CD8-positive, alpha-beta memory T cell (primary cell): ENCODE measurements at places on chromosomes 5 and 9.
A peak's percentile ranks its signal among the peaks of the same experiment; 100 is the strongest.

DNA sequence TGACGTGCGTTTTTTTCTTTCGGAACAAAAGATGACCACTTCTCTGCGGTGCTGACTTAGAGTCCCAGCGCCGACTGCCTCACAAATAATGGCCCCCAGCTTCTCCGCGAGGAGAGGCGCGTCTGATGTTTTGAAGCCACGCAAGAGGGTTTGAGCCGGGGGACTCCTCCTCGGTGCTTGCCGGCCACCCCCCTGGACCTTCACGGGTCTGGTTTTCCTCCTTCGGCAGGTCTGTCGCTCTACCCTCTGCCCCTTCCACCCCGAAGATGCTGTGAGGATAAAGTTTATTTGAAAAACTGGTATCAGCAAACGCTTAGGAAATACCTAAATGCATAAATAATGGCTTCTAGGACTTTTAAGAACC lies 584 bp downstream of the USP20 start:
- DNase-seq: no peak
- peak overlapping the region; percentile 93 for H3K27ac ChIP-seq
- no peaks in the 10 kb centered on the region for H3K27me3 ChIP-seq
- H3K4me3 ChIP-seq: peak overlapping the region; percentile 80

GRCh38 chr9:15501179-15501578 lies 9.6 kb downstream of the PSIP1 start:
- no peak overlapping the region for H3K27ac ChIP-seq
- peaks cover 31% of the 10 kb centered on the region for H3K4me1 ChIP-seq
- no peak for DNase-seq
- no peak overlapping the region for H3K4me3 ChIP-seq
- peaks cover 12% of the 10 kb centered on the region for H3K36me3 ChIP-seq
- no peaks in the 10 kb centered on the region for H3K27me3 ChIP-seq

GRCh38 chr5:1392801-1393565 lies 48.1 kb upstream of the CLPTM1L start:
- H3K27ac ChIP-seq: no peak overlapping the region
- DNase-seq: no peak
- no peaks in the 10 kb centered on the region for H3K4me1 ChIP-seq
- peaks cover 17% of the 10 kb centered on the region for H3K27me3 ChIP-seq
- no peak overlapping the region for H3K4me3 ChIP-seq

GRCh38 chr5:66329078-66329477 lies 185.0 kb downstream of the SREK1 start:
- H3K4me1 ChIP-seq: no peaks in the 10 kb centered on the region
- no peaks in the 10 kb centered on the region for H3K36me3 ChIP-seq
- no peak for DNase-seq
- H3K4me3 ChIP-seq: no peak overlapping the region
- no peak overlapping the region for H3K27ac ChIP-seq

DNA sequence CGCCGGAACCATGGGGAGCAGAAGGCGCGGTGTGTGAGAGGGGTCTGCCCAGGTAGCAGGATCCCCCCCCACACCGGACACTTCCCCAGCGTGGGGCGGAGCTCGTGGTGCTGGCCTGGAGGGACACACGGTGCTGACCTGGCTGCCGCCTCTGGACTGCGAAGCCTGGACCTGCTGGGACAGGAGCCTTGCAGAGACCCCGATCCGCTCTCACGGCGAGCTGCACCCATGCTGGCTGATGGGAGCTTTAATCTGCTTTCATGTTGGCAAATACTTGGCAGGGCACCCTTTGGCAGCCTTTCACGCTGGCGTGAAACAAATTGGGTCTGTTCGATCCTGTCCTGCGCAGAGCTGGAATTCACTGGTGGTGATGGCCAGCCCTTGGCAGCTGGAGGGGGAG lies 7.4 kb downstream of the NKD2 start:
- H3K27ac ChIP-seq: no peak overlapping the region
- peak; percentile 45 for DNase-seq
- H3K4me3 ChIP-seq: no peak overlapping the region
- no peaks in the 10 kb centered on the region for H3K4me1 ChIP-seq

DNA sequence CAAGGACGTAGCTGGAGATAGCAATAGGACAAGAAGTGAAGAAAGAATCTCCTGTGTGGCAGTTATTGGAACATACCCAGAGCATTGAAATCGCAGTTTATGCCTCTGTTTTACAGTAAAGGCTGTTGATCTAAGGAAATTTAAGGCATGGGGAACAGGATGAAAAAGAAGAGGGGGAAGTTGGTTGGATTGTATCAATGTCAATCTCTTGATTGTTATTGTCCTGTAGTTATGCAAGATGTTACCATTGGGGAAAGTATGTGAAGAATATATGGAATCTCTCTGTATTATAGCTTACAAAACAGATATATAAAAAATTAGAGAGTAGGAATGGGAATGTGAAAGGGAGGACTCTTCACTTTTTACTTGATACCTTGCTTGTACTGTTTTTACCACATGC lies 195.6 kb upstream of the NREP start:
- DNase-seq: no peak
- no peaks in the 10 kb centered on the region for H3K4me1 ChIP-seq
- no peak overlapping the region for H3K27ac ChIP-seq
- no peaks in the 10 kb centered on the region for H3K36me3 ChIP-seq
- no peak overlapping the region for H3K4me3 ChIP-seq

- no peaks in the 10 kb centered on the region for H3K27me3 ChIP-seq
- H3K4me1 ChIP-seq: peaks cover 4% of the 10 kb centered on the region
- no peak overlapping the region for H3K27ac ChIP-seq
- H3K36me3 ChIP-seq: no peaks in the 10 kb centered on the region
Measured at GRCh38 chr5:138726848-138727247, 26.4 kb upstream of the CTNNA1 start.

- peaks cover 87% of the 10 kb centered on the region for H3K27me3 ChIP-seq
- H3K4me3 ChIP-seq: no peak within 1 kb of the TSS
- H3K4me1 ChIP-seq: peaks cover 39% of the 10 kb centered on the region
- no peak within 1 kb of the TSS for H3K27ac ChIP-seq
- DNase-seq: peak; percentile 32
- H3K36me3 ChIP-seq: no peaks in the 10 kb centered on the region
Measured at GRCh38 chr5:55226934-55227663, at the start of gene MCIDAS. TSS of gene MCIDAS (minus strand) at chr5:55227315. CDS start at chr5:55227138, 177 bp downstream.

GRCh38 chr5:158714049-158714643 lies 385.6 kb downstream of the EBF1 start:
- H3K4me1 ChIP-seq: no peaks in the 10 kb centered on the region
- no peaks in the 10 kb centered on the region for H3K36me3 ChIP-seq
- H3K4me3 ChIP-seq: no peak overlapping the region
- no peaks in the 10 kb centered on the region for H3K27me3 ChIP-seq
- H3K27ac ChIP-seq: no peak overlapping the region
- DNase-seq: no peak

DNA sequence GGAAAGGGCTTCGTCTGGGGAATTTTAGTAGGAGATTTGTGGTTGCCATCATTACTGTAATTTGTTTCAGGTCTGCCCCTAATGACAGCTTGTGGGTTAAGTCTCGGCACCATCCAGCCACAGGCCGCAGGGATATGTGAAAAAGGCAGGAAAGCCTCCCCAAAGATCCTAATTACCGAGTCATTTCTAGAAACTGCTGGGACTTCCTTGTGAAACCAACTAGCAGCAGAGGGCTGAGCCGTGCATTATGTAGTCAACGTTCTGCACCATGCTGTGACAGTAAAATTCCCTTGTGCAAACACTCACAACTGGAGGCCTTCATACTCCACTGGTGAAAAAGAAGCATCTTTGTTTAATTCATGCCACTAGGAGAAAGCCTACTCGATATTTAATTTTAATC lies 230.3 kb downstream of the MPDZ start:
- no peak for DNase-seq
- H3K27me3 ChIP-seq: no peaks in the 10 kb centered on the region
- no peak overlapping the region for H3K4me3 ChIP-seq
- H3K4me1 ChIP-seq: no peaks in the 10 kb centered on the region

- H3K4me1 ChIP-seq: peaks cover 5% of the 10 kb centered on the region
- H3K27ac ChIP-seq: no peak overlapping the region
- DNase-seq: no peak
- H3K4me3 ChIP-seq: peak overlapping the region; percentile 92
Measured at GRCh38 chr9:6702707-6703106, 55.1 kb upstream of the KDM4C start.

DNA sequence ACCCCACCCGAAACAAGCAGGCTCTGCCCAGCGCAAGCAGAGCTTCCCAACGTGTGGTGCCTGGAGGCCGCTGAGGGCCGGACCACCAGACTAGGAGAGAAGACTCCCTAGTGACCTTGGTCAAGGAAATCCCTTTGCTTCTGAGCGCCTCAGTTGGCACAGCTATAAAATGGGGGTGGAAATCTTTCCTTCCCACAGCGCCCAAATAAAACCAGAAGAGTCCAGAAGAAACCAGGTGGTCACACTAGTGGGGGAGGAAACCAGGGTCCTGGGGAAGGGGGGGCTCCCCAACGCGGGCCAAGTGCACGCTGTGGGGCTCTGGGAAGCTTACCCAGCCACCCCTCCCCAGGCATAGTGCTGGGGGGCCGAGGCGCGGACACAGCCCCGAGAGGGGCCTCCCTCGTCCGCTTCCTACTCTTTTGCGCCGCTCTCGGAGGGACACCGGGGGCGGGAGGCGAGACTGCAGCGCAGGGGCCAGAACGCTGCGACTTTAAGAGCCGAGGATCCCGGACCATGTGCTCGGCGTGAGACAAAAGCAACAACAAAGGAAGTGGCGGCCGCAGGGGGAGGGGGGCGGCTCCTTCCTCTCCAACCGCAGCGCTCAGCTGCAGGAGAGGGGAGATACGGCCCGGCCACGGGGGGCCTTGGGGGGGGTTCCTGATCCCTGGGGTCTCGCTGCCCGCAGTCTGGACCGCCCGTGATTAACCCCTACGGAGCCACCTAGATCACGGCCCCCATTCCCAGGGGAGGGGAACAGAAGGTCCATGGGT lies 885 bp downstream of the RNF44 start:
- H3K4me1 ChIP-seq: peaks cover 76% of the 10 kb centered on the region
- peak overlapping the region; percentile 100 for H3K27ac ChIP-seq
- peaks cover 8% of the 10 kb centered on the region for H3K36me3 ChIP-seq
- peak overlapping the region; percentile 99 for H3K4me3 ChIP-seq

GRCh38 chr5:135369952-135370351 lies 29.1 kb downstream of the MACROH2A1 start:
- H3K4me3 ChIP-seq: no peak overlapping the region
- H3K4me1 ChIP-seq: peaks cover 16% of the 10 kb centered on the region
- no peak for DNase-seq
- H3K27ac ChIP-seq: no peak overlapping the region

DNA sequence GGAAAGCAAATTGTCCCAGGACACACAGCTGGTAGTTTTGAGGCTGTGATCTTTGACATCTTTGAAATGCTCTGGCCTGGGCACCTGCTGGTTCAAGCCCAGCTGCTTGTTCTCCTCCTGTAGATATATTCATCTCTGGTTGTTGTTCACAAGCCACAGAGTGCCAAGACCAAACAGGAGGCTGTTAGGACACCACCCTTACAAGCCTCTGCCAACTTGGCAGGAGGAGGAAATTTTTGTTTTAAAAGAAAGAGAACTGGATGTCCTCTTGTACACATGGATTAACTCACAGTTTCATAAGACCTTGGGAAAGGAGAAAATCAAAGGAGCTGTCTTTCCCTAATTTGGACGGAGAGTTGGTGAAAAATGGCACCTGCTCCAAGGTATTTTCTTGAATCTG lies 8.5 kb upstream of the ZFP62 start:
- no peak for DNase-seq
- H3K4me1 ChIP-seq: no peaks in the 10 kb centered on the region
- H3K4me3 ChIP-seq: no peak overlapping the region
- no peaks in the 10 kb centered on the region for H3K27me3 ChIP-seq
- H3K27ac ChIP-seq: no peak overlapping the region

DNA sequence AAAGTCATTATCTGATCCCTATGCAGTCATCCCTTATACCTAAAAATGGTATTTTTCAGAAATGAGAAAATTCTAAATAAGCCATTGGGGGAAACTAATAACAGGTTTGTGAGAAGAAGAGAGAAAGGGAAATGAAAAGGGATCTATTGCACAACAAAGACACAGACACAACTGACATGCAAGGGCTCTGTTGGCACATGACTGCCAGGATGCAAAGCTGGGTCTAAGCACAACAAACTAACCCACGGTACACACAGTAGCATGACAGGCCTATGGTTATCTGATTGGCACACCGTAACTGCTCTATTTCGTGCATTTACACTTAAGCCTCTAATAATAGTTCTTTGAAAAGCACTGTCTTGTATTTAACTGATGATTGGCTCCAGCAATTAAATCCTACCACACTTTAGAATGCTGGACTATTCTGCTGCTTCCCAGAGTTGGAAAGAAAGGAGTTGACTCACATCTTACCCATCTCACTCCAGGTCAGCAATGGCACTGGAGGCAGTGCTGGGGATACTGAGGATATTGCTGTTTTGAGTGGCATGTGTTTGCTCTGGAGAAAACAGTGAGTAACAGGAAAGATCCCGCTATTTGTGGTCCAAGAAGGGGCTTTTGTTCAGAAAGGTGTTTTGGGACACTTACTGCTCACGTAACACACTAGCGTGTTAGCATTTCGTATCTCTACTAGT lies 328.3 kb downstream of the GLIS3 start:
- no peak for DNase-seq
- H3K4me1 ChIP-seq: no peaks in the 10 kb centered on the region
- H3K27ac ChIP-seq: no peak overlapping the region
- no peak overlapping the region for H3K4me3 ChIP-seq

GRCh38 chr9:4762108-4762885 lies 21.3 kb upstream of the AK3 start:
- H3K27me3 ChIP-seq: no peaks in the 10 kb centered on the region
- no peaks in the 10 kb centered on the region for H3K4me1 ChIP-seq
- no peak overlapping the region for H3K27ac ChIP-seq
- H3K36me3 ChIP-seq: no peaks in the 10 kb centered on the region
- DNase-seq: peak; percentile 71

DNA sequence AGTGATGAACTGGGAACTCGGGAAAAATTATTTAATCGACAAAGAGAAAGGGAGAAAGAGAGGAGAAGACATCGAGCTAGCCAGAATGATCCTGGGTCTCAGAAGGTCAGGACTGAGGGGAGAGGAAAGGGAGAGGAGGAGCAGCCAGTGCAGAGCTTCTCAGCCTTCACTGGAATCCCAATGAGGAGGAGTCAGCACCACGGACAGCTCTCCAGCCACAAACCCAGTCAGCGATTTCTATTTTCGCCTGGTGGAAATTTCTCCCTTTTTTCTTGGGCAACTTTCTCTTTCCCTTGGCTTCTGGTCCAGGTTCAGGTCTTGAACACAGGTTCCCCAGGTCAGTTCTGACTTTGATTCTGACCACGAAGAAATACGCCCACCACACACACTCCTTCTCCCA lies 1.6 kb upstream of the BRINP1 start:
- H3K4me3 ChIP-seq: no peak overlapping the region
- H3K36me3 ChIP-seq: no peaks in the 10 kb centered on the region
- H3K27ac ChIP-seq: no peak overlapping the region
- no peaks in the 10 kb centered on the region for H3K27me3 ChIP-seq

- DNase-seq: no peak
- no peaks in the 10 kb centered on the region for H3K27me3 ChIP-seq
- H3K4me3 ChIP-seq: peak overlapping the region; percentile 12
- H3K36me3 ChIP-seq: no peaks in the 10 kb centered on the region
Measured at GRCh38 chr9:91150998-91151717, 210.6 kb downstream of the AUH start.

- DNase-seq: no peak
- no peak overlapping the region for H3K27ac ChIP-seq
Measured at GRCh38 chr5:110072651-110073050, 382.9 kb downstream of the MAN2A1 start.

GRCh38 chr5:113652161-113652560 lies 138.7 kb downstream of the YTHDC2 start:
- H3K4me3 ChIP-seq: no peak overlapping the region
- no peak overlapping the region for H3K27ac ChIP-seq
- H3K4me1 ChIP-seq: no peaks in the 10 kb centered on the region
- no peak for DNase-seq
